Right ventricle myocardium superior (tissue), 1 donor: ENCODE measurements at places on chromosomes 12 and 14. TPM values are rescaled to one million over a fixed set of nuclear protein-coding genes. Genes with fewer than 3 reads are reported as not detected.
A peak's percentile ranks its signal among the peaks of the same experiment; 100 is the strongest.

DNA sequence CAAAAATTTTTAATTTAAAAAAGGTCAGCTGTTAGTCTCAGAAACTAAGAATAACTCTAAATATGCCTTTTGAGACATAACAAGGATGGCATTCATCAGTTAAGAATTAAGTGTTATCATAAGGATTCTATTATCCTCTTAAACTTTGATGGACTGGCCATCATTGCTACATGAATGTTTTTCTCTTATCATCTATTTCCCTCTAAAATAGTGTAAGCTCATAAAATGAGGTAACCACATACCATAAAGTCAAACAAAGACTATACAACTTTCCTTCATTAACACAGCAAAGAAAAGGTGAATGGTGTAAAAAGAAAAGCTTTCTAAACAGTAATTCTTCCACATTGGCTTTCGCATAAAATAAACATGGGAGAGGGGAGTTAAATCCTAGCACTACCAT, 41.1 kb downstream of the TMTC1 start:
- DNase-seq: no peak

GRCh38 chr12:51262758-51263177, 7.4 kb downstream of the SMAGP start:
- no peak for DNase-seq

DNA sequence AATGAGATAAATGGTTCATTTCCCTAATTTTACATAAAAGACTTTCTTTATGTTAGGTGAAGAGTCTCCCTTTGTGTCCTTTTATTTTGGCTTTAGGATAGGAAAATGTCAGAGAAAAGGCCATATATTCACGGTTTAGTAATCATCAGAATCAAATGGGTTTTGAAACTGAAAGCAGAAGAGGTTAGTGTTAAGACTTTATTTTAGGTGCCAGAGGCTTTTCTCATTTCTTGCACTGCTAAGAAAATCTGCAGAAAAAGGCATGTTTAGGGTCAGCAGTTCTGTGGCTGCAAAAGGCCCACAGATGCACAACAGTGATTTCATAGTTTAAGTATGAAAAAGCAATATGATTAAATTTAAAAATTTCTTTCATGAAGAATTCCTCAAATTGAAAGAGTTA, 80.4 kb upstream of the SINHCAF start:
- no peak for DNase-seq

- no peak for DNase-seq
Measured at GRCh38 chr14:57493467-57494181, at the start of gene CCDC198. Gene CCDC198 (minus strand): TSS chr14:57493857. CDS start chr14:57493715, 142 bp downstream.

DNA sequence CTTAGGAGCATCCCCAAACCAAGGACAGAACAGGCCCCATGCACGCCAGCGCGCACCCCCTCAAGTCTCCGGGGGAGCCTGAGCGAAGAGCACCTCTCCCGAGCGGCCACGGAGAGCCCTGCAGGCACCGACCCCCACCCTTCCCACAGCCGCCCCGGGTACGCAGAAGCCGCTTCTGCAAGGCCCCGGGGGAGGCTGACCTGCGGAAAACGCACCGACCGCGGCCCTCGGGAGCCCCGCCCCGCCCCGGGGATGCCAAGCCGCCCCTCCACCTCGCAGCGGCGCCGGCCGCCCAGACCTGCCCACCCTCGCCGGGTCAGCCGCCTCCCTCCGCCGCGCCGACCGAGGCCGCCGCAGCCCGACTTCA, 385 bp downstream of the CAPRIN2 start:
- DNase-seq: no peak

GRCh38 chr14:22811722-22812121, 3.5 kb downstream of the SLC7A7 start:
- DNase-seq: no peak

- no peak for DNase-seq
Measured at GRCh38 chr12:117486840-117487659, 125.6 kb upstream of the NOS1 start.

DNA sequence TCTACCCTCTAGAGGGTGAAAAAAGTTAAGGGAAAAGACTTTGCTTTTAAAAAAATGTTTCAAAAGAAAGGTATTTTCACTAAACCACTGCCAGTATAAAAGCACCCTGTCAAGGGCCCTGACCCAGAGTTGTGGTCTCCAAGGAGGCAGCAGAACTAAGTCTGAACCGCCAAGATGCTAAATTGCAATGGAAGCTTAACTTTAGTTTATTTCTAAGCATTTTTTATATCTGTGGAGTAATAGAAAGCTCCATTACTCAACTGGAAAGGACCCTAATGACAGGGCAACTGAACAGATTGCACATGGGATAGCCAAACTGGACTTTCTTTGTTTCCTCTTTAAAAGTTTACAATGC, 379.8 kb downstream of the NAV3 start:
- DNase-seq: no peak

- DNase-seq: no peak
Measured at GRCh38 chr12:104276273-104277131, 27.0 kb upstream of the EID3 start.

DNA sequence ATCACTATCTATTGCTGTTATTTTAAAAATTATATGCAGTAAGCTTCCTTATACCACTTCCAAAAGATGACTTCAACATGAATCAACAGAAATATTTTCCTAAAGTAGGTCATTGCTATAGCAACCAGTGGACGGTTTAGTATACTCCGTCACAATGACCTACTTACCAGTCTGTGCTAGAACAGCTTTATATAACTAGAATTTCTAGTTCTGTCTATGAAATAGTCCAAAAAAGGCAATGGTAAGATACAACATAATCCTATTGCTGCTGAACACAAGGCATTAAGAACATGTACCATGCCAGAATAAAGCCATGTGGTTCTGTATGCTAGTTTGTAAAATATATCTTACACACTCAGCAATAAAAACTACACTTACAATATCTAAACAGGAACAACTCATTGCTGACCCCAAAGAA, 40.7 kb upstream of the MTERF2 start:
- DNase-seq: no peak

DNA sequence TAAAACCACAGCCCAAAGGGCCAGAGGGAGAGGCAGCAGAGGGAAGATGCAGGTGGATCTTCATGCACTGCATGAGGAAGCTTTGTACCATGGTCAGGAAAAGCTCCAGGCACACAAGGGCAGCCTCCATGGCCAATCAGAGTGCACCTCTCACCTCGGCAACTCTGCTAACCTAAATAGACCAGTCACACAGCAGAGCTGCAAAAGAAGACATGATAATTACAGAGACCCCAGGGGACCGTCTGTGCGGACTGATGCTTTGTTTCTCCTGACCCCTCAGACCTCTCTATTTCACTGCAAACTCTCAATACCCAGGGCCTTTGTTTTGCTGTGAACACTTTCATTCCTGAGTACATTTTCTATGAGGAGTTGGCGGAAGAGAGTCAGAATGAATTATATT, 10.7 kb upstream of the TCL1B start:
- no peak for DNase-seq

- DNase-seq: no peak
Measured at GRCh38 chr12:97275728-97276590, 186.6 kb upstream of the RMST start.

- no peak for DNase-seq
Measured at GRCh38 chr12:47158792-47159191, 79.0 kb upstream of the AMIGO2 start.

GRCh38 chr14:31292937-31293616, 85.5 kb upstream of the HECTD1 start:
- no peak for DNase-seq

GRCh38 chr14:54653712-54654469, 87.0 kb downstream of the SAMD4A start:
- DNase-seq: peak; percentile 62

Gene RNASE12
- not detected for total RNA-seq

Gene C3AR1
- total RNA-seq: 7.3 TPM
